Activated B cell treated with CpG ODN at 0.5 μM for 24 hours (primary cell): ENCODE measurements at places on chromosomes 12 and 14.

DNA sequence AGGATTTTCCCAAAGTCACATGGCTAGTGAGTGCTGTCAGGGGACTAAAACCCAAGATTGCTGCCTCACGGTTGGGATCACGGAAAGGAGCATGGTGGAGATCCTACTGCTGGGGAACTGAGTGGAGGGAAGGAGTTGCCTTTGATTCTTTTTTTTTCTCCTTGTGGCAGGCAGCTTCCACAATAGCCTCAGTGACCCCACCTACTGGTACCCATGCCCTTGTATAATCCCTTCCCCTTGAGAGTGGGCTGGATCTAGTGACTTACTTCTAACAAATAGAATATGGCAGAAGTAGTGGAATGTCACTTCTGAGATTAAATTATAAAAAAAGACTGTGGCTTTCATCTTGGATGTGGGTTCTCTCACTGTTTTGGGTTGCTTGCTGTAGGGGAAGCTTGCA lies 135.7 kb downstream of the DICER1 start:
- no peak for DNase-seq

- no peak for DNase-seq
Observed at GRCh38 chr12:105975351-105975750, 163.4 kb downstream of the NUAK1 start.

GRCh38 chr12:108752387-108752786 lies 21.1 kb upstream of the CORO1C start:
- no peak for DNase-seq

GRCh38 chr12:68435299-68435637 lies 103.1 kb upstream of the MDM1 start:
- DNase-seq: no peak

- DNase-seq: no peak
Observed at GRCh38 chr12:65414526-65414925, 136.0 kb downstream of the MSRB3 start.

DNA sequence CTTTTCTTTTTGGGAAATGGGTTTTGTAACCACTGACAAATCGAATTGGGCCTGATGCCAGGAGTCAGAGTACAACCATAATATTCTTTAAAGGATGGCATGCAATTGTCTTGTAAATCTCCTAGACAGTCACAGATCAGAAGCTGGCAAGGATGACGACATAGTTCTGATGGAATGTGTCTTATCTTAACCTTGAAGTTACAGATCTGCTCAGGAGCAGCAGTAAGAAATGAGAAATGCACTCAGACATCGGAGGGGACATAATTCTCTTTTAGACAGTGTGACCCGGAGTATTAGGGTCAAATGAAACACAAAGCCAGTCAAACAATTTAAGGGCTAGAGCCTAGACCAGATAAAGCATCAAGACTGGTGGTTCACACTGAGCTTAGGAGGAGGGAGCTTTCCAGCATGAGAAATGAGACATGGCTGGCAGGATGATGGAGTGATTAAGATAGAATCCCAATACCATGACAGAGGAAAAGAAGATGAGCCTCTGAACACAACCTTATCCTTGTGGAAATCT lies 17.5 kb downstream of the CBX5 start:
- DNase-seq: no peak

- DNase-seq: no peak
Observed at GRCh38 chr14:28088125-28088524, 678.5 kb upstream of the FOXG1 start.

- DNase-seq: no peak
Observed at GRCh38 chr12:64580681-64581080, 29.6 kb upstream of the RASSF3 start.

GRCh38 chr12:68271346-68271745 lies 17.9 kb upstream of the IL22 start:
- no peak for DNase-seq

GRCh38 chr14:27739657-27740156 lies 1026.9 kb upstream of the FOXG1 start:
- no peak for DNase-seq

DNA sequence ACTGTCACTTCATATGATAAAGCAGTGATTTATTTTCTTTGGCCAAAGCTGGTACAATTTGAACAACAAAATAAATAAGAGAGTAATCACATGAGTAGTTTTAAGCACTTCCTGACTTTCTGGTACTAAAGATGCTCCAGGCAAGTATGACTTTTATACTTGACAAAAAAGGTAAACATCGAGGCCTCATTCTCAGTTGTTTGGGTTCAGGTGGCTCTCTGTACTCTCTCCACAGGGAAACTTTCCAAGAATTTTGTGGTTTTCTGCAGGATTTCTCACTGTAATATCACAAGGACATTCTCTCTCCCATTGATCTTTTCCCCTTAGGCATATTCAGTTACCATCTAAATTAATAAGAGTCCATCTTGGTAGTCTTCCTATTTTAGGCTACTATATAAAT lies 26.6 kb upstream of the KCNC2 start:
- no peak for DNase-seq

- no peak for DNase-seq
Observed at GRCh38 chr14:68234101-68234905, 414.7 kb downstream of the RAD51B start.

DNA sequence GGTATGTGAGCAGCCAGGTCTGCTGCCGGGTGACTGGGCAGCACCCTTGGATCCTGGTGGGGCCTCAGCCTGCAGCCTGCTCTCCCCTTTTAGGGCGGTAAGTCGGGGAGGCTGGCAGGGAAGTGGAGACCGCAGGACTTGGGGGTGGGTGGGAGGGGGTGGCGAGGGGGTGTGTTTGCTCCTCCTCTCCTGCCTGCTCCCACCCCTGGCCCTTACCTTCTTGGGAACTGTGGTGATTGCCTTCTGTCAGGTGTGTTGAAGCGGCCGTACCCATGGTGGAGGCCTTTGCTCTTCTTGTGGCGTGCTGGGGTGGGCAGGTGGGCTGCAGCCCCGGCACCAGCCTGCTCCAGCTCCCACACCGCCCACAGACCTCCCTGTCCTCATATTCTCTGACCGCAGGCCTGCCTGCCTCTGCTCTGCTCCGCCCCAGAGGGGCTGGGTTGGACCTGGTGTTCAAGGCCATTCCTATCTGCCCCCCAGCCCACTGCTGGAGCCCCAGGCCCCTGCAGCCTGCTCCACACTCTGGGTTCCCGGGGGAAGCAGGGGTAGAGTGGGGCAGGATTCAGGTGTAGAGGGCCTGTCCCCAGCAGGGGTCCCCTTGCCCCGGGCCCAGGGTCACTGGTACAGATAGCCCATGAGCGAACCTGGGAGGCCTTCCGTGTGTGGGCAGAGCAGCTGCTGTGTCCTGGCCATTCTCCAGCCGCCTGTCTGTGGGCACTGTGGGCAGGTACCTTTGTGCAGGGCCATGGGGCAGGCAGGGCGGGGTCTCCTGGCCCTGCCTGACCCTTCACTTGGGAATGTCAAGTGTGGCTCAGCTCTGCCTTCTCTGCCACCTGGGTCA lies 5.2 kb downstream of the TEDC1 start:
- no peak for DNase-seq
